ENCODE measurements at places on chromosomes 2 and 18.

GRCh38 chr2:51424418-51424817, 392.5 kb upstream of the NRXN1 start:
- DNase-seq, result no peak

DNA sequence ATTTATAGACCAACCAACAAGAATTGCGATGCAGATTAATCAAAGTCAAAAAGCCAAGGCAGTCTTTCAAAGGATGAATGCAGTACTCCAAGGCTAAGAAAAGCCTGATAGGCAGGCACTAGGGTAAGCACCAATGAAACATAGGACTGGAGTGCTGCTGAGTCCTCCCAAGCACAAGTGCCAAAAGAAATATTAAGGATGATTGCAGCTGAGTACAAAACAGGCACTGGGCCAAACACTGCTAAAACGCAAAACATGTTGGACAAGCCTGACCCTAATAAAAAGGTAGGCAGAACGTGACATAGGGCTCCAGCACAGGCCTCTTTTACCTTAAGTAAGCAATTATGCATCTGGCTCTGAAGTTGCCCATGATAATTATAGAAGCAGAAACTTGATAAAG, 160.1 kb upstream of the LRP1B start:
- peak; percentile 6 for DNase-seq

DNA sequence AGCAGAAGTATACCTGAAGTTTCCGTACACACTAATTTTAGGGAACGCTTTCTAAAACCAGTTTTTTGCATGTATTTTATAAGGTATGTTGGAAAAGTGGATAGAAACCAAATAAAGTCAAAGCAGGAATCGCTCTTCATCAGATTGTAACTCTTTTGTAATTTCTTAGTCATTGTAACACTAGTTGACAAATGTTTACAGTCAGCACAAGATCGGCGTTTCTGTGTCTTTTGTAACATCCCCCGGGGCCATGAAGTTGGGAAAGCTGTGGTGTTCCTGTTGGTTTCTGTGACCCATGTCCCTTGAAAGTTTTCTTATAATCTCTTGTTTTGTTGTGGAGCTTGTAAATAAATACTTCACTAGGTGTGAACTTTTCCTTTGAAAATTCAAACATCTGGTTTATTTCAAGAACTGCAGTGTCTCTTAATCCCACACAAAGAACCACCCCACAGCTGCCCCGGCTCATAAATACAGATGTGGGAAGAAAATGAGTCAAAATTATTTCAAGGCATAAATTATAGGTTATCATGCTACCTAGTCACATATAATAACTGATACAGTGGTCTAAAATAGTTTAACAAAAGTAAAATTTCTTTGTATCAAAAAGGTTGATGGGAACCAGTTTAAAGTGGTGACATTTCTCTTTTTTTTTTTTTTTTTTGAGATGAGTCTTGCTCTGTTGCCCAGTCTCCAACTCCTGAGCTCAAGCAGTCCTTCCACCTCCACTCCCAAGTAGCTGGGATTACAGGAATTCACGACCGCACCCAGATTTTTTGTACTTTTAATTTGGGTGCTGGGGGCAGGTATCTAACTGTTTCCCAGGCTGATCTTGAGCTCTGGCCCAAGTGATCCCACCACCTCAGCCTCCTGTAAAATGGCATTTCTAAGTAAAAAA, 751 bp upstream of the NMI start:
- DNase-seq, result no peak

GRCh38 chr2:44744961-44745892, 196.3 kb upstream of the SIX3 start:
- DNase-seq, result no peak

DNA sequence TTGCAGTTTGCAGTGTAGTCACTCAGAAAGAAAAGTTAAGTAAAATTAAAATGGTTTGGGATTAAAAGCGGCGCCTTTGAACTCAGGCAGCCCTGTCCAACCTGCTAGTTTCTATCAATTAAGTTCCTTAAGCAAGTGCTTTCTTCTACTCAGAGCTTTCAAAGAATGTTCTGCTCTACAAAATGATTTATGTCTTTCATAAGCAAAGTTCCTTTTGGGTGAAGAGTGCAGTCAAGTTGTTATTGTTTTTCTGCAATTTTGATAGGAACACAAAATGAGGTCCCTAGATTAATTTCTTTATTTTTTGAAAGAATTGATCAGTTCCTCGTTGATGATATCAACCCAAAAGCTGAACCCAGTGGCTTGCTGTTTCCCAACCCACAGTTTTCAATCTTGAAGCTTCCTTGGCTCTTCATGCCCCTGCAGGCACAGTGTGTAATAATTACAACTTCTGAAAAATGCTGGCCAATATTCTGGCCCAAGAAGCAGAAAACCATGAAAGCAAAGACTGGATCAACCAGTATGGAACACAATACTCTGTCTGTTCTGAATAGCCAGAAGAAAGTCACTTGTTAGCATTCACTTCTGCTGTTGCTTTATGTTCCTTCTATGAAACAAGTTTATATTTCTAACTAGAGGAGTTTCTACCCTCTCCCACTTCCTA, 89.1 kb downstream of the TGIF1 start:
- DNase-seq, result no peak

- no peak for DNase-seq
These were observed 32.3 kb downstream of the ZCCHC2 start for GRCh38 chr18:62555135-62555534.

- DNase-seq, result peak; percentile 77
These were observed 131.2 kb upstream of the SOX11 start for GRCh38 chr2:5561006-5561405.
